HFFc6 (cell line): ENCODE measurements at places on chromosomes 1 and 21. TPM values are rescaled to one million over a fixed set of nuclear protein-coding genes. Genes with fewer than 3 reads are reported as not detected.

The PRKCZ gene
- total RNA-seq, result 1.3 to 1.7 TPM (median 1.4 TPM) in 3 replicates

DNA sequence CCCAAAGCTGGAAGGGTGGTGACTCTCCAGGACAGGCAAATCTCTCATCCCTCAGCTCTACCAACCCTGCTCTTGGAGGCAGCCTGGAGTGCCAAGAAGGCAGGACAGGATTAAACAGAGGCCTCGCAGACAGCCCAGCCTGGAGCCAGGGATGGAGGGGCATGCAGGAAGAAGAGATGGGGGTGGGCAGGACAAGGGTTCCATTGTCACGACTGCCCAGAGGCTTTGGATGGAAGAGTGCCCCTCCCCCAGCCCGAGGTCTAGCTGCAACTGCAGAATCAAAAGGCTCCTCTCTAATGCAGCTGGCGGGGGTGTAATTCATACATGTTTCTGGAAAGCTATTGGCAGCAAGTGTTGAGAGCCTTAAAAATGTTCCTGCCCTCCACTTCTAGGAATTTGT, 8.8 kb downstream of the RAB7B start:
- peaks cover 10% of the 10 kb centered on the region for H3K4me1 ChIP-seq
- no peak overlapping the region for H3K4me3 ChIP-seq
- no peak overlapping the region for H3K27ac ChIP-seq

- peaks cover 4% of the 10 kb centered on the region; the same call in 1 of the 2 replicates for H3K27me3 ChIP-seq
- H3K36me3 ChIP-seq, result no peaks in the 10 kb centered on the region
- H3K27ac ChIP-seq, result no peak overlapping the region
- H3K4me3 ChIP-seq, result no peak overlapping the region
These were observed 170.4 kb upstream of the SYT6 start for GRCh38 chr1:114323959-114324661.

GRCh38 chr21:33870768-33871167, 44.8 kb downstream of the ATP5PO start:
- no peaks in the 10 kb centered on the region for H3K36me3 ChIP-seq
- H3K4me1 ChIP-seq, result peaks cover 38% of the 10 kb centered on the region
- peaks cover 3% of the 10 kb centered on the region for H3K27me3 ChIP-seq
- H3K27ac ChIP-seq, result peak overlapping the region; percentile 72
- no peak overlapping the region for H3K4me3 ChIP-seq

GRCh38 chr1:160402001-160402795, 1.8 kb downstream of the VANGL2 start:
- H3K27ac ChIP-seq, result no peak overlapping the region
- DNase-seq, result no peak
- no peaks in the 10 kb centered on the region for H3K36me3 ChIP-seq
- peaks cover 71% of the 10 kb centered on the region for H3K27me3 ChIP-seq
- no peaks in the 10 kb centered on the region for H3K4me1 ChIP-seq

- H3K36me3 ChIP-seq, result no peaks in the 10 kb centered on the region
- peaks cover 6% of the 10 kb centered on the region for H3K27me3 ChIP-seq
- DNase-seq, result no peak
- no peaks in the 10 kb centered on the region for H3K4me1 ChIP-seq
These were observed 30.6 kb upstream of the LYPD8 start for GRCh38 chr1:248786156-248786555.
